ENCODE measurements at places on chromosomes 1 and 21.

DNA sequence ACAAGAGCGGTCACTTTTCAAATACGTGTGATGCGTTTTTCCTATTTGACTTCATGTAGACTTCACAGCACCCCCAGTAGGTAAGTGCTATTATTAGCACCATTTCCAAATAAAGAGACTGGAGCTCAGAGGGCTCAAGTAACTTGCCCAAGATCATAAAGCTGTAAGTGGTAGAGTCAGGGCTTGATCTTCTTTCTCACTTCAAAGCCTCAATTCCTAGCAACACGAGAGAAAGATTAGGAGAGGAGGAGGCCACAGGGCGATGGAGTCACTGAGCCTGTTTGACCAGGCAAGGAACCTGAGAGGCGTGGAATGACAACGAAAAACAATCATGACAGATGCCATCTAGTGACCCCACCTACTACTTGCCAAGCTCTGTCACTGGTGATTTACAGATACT, 181.0 kb downstream of the FOXD2 start:
- no peak for DNase-seq

DNA sequence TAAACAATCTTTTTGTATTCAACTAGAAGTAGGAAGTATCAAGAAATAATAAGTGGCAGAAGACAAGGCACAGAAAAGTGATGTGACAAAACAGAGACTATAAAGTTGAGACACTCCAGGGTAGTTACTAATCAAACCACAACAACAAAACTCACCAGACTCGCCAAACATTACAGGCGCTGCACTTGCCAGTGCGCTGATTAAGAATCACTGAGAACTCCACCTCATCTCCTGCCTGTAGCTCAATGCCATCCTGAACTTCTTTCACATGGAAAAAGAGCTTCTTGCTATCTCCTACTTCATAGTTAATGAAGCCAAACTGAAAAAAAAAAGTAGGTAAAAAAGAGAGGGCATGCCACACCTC, 2.8 kb upstream of the NRAS start:
- no peak for DNase-seq

DNA sequence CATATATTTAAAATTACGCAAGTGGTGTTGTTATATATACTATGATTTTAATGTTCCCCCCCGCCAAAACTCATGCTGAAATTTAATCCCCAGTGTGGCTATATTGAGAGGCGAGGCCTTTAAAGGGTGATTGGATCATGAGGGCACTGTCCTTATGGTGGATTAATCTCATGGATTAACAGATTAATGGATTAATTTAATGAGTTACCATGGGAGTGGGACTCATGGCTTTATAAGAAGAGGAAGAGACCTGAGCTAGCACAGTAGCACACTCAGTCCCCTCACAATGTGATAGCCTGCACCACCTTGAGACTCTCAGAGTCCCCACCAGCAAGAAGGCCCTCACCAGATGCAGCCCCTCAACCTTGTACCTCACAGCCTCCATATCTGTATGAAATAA, 34.8 kb downstream of the C1orf198 start:
- DNase-seq, result no peak

DNA sequence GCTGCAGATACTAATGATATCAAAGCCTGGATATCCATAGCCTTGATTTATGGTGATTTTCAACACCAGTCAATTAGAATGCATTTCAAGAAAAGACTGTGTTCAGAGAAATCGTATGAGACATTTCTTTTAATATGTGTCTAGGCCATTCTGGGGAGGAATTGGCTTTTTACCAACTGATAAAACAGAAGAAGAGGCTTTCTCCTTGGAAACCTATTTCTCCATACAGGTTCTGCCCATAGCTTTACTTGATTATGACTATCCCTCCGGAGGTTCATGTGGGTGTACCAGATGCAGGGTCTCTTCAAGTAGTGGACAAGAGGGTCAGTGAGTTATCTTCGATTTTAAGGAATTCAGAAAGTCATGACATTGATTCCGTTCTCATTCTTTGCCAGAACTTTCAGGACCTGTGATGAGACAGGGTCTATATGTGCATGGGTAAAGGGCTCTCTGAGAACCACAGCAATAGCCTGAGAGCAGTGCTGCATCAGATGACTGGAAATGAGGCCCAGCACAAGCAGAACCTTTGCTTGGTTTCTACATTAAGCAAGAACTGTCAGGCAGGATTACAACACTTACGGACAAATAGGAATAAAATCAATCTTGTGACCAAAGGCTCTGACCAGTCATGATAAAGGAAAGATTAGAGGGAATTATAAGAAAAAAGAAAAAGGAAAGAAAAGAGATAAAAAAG, 263.7 kb upstream of the SGIP1 start:
- DNase-seq, result no peak

GRCh38 chr1:181538836-181539235, 55.5 kb downstream of the CACNA1E start:
- DNase-seq, result no peak

DNA sequence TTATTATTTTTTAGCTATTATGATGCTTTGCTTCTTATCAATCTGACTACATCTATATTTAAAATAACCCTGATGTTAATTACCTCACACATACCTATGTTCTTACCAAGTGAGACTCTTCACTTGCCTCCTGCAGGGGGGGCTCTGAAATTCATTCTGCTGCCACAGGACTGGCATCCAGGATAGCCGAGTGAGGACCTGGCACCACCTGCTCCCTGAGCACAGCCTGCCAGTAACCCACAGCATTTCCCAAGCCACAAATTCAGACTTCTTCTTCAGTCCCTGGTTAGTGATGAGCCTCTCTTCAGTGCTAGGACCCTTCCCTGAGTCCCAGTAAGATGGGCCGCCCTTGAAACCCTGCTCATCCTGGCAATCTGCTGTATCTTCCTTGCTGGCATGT, 296.5 kb upstream of the PLXNA2 start:
- DNase-seq, result no peak

DNA sequence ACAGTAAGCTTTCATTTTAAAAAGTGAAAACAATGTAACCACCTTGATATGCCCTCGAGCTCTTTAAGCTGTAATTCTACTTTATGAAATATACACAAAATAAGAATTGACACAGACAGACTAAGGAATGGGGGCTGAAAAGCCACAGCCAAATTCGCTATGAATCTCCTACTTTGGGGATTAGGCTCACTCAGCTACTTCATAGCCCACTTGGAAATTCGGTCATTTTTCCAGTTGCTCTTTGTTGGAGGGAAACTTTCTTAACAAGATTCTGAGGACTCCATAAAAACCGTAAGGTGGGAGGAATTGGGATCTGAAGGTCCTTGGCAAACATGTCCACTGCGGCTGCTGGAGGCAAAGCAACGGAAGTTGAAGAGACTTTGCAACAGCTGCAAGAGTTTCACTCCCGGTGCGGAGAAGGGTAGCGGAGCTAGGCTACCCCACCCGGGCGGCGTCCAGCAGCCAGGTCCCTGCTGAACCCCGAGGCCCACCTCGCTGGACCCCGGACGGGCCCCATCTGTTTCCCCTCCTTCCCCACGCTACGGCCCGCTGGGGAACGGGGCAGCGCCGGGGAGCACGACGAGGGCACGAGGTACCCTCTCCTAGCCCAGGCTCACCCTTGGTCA, 634 bp downstream of the MYCBP start:
- no peak for DNase-seq

DNA sequence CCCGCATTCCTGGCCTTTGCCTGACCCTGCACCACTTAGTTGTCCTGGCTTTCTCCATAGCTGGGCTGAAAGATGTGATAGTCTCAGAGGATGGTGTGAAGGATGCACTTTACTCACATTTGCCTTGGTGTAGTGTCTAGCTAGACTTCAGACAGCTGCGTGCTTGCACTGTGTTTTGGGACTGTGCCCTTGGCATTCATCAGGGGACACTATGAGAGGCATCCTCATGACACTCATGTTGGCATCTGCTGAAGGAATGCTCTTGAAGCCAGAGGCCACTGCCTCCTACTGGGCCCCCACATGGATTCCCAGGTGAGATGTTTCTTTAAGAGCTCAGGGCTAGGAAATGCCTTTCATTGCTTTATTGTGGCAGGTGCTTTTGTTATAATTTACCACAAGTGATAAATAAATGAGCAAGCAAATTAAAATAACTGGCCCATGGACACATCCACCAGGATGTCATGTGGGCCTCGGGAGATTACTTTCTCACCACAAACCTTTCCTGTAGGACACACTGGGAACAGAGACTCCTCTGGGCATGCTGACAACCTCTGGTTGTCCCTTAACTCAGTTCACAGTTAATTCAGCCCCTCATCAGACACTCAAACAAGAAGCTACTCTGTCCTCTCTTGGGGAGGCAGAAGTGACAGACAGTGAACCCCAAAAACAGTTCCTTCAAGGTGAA, 99.4 kb upstream of the SPATA6 start:
- no peak for DNase-seq

DNA sequence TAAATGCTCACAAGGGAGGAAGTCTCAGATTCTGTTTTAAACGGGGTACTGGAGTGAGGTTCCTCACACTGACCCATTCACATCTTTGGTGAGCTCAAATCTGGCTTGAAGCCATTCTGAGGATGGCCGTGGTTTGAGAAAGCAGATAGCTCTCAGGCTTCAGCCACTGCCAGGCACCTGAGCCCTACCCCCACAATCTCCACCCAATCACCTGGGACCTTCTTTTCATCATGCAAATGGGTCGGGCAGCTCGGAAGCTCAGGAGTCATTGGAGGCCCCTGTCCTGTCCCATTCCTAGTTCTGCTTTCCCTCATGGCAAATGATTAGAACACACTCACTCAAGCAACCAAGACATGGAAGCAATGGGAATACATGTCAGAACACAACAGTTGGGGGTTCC, 141.4 kb upstream of the ETS2 start:
- no peak for DNase-seq

- DNase-seq, result no peak
These were observed 17.2 kb downstream of the CASZ1 start for GRCh38 chr1:10779201-10779600.

GRCh38 chr1:228851618-228852017, 116.3 kb downstream of the RHOU start:
- no peak for DNase-seq

GRCh38 chr1:35369922-35370671, 101.6 kb downstream of the ZMYM4 start:
- DNase-seq, result no peak

DNA sequence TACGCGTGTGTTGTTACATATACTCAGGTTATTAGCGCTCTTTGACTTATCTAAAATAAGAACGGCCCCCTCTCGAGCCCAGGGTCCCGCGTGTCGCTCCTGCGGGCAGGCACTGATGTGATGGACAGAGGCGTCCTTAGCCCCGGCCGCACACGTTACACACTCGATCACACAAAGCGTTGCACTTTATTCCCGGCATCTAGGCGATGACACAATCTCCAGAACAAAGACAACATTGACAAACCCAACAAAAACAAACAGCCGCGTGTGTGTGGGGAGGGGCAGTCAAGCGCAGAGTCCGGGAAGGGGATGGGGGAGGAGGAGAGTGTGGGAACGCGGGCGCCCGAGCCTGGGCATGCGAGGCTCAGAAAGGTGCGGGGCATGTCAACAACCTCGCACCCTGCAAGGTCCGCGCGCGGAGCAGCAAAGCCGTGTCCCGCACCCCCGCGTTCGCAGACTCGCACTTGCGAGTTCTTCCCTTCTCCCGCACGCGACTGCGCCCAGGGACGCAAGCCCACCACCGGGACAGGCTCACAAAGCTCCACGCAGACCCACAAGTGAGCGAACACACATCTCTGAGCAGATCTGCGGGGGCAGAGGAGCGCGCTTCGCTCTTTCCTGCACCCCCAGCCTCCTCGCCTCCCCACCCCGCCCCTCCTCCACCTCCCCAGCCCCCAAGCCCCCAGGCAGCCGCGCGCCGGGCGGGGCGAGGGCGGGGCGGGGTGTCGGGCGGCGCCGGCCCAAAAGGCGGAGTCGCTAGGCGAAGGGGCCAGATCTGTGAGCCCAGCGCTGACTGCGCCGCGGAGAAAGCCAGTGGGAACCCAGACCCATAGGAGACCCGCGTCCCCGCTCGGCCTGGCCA, at the start of gene EFNA1:
EFNA1 (plus strand) TSS at position 772 of the 862 bp plus-strand sequence. CDS start 102 bp downstream, outside the sequence.
- DNase-seq, result no peak

GRCh38 chr1:64527165-64527564, 57.2 kb downstream of the CACHD1 start:
- DNase-seq, result no peak

- DNase-seq, result no peak
These were observed 11.5 kb downstream of the TIAM1 start for GRCh38 chr21:31332525-31332924.

GRCh38 chr1:23101101-23101827, 67.4 kb downstream of the LUZP1 start:
- no peak for DNase-seq

GRCh38 chr1:153774780-153775457, at the start of gene SLC27A3:
Gene SLC27A3, plus strand, starts transcription at chr1:153775407. Its CDS starts 91 bp downstream, at chr1:153775498.
- no peak for DNase-seq

- no peak for DNase-seq
These were observed 72.6 kb upstream of the CSF1 start for GRCh38 chr1:109837852-109838570.

Data from cortex of kidney (tissue), 1 donor.